ENCODE measurements at places on chromosomes 3 and 15.

- no peak for DNase-seq
Measured at GRCh38 chr15:40379374-40379773, 3.1 kb upstream of the KNSTRN start.

GRCh38 chr15:61654918-61655317 lies 405.3 kb downstream of the VPS13C start:
- DNase-seq, result no peak

DNA sequence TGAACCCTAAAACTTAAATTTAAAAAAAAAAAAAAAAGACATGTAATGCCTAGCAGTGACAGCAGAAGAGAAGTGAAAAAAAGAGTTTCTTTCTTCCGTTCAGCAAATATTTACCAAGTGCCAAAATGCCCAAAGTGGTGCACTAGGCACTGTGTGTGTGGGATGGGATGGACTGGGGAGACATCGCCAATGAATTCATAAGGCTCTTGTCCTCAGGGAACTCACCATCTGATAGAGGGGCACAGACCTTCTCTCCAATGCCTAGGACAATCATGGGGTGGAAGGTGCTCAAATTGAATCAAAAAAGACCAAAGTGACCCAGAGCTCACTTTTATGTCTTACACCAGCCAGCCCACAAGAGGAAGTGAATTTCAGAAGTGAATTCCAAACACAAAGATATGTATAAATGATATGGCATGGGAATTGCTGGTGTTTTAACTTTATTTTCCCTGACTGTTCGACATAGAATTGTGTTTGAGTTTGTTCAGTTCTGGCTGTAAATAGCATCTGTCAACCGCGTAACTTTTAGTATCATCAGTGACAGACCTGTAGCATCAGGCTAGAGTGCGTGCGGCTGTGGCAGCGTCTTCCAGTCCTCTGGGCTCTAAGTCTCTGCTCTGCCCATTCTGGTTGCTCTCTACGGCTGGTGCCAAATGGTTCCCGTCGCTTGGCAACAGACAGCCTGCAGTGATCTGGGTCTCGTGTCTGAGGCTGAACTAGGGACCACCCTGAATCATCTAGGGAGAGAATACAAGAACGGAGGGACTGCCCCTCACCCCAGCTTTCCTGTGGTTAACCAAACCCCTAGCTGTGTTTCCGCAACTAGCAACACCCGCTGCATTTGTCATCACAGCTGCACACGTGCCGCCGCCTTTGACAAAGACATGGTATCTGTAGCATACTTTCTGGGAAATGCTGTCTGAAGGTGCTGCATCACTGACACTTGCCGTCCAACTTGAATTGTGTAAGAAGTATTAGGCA lies 154.0 kb upstream of the THBS1 start:
- peak; percentile 51 for DNase-seq

DNA sequence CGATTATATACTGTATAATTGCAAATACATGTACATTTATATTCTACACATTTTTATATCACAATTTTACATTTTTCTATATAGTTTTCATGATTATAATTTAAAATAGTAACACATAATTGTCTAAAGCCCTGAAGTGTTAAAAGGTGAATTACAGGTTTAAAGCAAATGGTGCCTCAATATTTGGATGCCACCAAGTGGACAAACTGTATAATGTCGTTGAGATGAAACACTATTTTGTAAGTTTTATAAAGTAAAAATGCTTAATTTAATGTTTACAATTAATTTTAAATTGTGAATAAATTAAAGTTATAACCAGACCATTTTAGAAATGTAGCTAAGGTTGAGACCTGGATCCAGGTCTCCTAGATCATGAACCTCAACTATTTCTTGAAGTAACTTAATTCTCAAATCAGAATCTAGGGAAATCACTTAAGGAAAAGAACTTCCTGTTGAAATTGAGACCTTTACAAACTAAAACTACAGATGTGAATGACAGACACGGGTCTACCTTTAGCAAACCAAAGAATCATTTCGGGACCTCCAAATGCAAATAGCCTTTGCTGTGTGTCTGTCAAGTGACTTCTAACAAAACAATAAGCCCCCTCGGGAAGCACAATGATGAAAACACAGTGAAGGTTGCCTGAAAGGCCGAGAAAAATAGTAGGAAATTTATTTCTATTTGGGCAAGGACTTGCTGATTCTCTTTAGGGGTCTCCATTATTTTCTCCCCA lies 37.8 kb downstream of the EHHADH start:
- DNase-seq, result peak; percentile 28

GRCh38 chr3:7536921-7537320 lies 676.0 kb downstream of the GRM7 start:
- no peak for DNase-seq

DNA sequence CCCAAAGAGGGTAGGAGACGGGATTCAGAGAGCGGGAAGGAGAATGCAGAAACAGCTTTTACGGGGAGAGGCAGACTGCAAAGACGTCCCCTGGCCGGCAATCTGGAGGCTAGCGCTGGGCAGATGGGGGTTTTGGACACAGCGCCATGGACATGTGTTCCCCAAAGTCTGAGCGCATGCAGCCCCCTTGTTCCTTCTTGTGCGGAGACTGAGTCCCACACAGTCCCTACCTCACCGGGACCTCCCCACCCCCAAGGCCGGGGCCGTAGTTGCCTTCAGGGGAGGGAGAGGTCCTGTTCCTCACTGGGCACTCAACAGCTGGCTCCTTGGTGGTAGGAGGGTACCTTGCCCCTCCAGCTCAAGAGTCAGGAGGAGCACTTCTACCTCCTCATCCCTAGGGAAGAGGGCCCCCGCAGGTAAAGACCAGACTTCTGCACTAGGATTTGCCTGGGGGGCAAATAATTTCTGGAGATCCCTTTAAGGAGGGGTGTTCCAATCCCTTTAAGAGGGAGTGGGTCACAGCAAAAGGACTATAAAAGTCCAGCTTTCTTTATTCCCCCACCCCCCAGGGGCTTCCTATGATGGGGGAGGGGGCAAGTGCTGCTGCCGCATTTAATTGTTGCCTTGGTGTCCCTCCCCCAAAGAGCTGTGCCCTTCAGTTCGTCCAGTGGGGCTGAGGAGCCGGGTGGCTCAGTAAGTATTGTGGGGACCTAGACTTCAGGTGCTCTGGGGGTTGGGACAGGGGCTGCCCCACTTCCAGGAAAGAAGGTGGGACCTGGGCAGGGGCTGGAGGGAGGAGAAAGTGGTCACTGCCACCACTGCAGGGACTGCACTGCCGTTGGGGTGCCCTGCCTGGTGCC lies 3.6 kb upstream of the BAHD1 start:
- no peak for DNase-seq

DNA sequence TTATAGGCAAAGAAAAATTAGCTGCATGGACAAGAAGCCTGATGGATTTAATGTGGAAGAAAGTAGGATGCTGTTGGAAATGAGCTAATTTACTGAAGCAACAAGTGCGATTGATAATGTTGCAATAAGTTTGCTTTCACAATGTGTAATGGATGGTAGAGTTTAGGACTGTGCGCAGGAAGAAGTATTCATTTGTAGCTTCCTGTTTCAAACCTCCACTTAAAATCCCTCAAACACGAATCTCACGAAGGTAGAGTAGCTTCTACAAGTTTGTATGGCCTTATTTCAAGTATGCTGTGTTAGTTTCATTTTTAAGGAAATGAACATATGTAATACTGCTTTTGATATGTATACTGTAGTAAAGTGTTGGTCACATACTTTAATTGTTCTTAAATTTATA lies 42.3 kb downstream of the KCNH8 start:
- DNase-seq, result no peak

Data from GM13976 (cell line).